CD14-positive monocyte (primary cell): ENCODE measurements at places on chromosomes 11 and 22. TPM values are rescaled to one million over a fixed set of nuclear protein-coding genes. Genes with fewer than 3 reads are reported as not detected.

The C11orf65 gene
- polyA plus RNA-seq, result not detected

The TUBA8 gene
- 0.18 TPM for polyA plus RNA-seq

DNA sequence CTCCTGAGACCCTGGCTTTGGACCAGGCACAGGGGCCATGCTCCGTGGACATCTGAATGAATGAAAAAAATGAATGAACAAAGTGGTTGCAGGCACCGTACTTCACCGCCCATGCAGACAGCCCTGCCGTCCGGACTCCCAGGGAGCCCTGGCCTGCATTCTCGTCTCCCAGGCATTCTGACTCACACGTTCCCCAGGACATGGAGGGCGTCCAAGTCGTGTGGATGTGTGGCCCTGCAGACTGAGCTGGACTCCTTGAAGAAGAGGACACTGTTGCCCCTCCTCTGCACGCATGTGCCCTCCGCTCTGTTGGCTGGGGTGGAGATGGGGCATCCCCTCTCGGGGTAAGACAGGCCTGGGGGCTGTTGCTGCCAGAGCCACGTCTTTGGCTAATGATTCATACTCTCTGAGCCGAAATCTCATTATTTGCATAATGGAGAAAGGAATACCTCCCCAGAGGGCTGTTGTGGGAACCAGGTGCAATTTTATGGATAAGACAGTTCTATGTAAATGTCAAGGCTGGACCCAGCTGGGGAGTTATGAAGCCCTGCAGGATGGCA is 49.7 kb downstream of the RTL6 start:
- DNase-seq, result no peak

DNA sequence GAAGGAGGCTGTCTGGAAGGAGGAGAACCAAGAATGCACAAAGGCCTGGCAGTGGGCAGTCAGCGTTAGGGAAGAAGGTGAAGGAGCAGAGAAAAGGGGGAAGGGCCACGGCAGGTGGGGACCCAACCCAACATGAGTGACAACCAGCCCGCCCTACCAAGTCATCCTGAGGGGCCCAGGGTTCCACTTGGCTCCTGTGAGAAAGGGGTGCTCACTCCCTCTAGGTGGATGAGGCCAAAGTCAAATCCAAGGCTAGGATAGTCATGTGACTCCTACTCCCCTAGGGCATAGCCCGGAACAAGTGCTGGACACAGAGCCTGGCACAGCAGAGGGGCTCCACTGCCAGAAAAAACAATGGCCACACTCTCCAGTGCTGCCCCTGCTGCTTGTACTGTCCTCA is 2.2 kb upstream of the DGCR2 start:
- no peak for DNase-seq

GRCh38 chr11:30196400-30197206 is 34.2 kb upstream of the FSHB start:
- DNase-seq, result no peak

DNA sequence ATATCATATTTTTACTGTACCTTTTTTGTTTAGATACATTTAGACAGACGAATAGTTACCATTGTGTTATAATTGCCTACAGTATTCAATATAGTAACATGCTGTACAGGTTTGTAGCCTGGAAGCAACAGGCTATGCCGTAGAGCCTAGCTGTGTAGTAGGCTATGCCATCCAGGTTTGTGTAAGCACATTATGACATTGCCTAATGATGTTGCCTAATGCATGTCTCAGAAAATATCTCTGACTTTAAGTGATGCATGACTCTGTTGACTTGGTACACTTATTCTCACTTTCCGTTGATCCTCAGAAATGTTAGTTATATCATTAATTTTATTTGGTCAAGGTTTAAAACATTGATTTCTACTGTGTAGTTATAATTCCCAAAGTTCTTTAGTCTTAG is 39.9 kb downstream of the OR2AT4 start:
- no peak for DNase-seq
